ENCODE measurements at places on chromosomes 3 and 15.

DNA sequence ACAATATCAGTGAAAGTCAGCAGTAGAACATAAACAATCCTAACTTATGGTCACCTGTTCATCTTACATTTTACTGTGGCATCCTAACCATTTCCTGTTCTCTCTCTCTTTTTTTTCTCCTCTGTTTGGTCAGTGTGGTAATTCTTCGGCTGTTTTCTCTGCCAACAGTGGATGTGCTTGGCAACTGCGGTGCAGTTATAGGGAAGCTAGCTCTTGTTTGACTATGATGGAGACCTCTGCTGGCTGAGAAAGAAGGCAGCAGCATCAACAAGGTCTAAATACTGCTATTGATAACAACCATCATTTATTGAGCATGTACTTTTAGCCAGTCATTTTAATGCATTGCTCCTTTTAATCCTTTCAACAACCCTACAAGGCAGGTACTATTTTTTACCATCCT is 723 bp upstream of the DRD3 start:
- no peak for DNase-seq

- no peak for DNase-seq
Measured at GRCh38 chr15:63169788-63170187, 12.5 kb upstream of the RPS27L start.

DNA sequence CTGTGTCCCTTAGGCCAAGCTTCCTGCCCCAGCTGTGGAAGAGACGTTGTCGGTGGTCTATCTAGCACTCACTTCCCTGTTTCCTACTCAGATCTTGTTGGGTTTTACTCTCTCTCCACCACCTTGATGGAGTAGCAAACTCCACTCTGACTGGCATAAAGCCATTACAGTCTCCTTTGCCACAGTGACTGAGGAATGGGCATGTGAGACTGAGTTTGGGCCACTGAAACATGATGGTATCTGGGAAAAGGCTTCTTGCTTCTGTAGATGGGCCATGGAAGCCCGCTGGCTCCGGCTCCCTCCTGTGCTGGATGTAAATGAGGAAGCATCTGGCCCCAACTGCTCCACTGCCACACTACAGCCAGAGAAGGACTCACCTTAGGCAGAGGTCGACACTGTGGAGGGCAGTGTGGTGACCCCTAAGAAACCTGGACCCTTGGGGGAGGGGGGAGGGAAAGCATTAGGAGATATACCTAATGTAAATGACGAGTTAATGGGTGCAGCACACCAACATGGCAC is 9.4 kb upstream of the CAMK1 start:
- no peak for DNase-seq

DNA sequence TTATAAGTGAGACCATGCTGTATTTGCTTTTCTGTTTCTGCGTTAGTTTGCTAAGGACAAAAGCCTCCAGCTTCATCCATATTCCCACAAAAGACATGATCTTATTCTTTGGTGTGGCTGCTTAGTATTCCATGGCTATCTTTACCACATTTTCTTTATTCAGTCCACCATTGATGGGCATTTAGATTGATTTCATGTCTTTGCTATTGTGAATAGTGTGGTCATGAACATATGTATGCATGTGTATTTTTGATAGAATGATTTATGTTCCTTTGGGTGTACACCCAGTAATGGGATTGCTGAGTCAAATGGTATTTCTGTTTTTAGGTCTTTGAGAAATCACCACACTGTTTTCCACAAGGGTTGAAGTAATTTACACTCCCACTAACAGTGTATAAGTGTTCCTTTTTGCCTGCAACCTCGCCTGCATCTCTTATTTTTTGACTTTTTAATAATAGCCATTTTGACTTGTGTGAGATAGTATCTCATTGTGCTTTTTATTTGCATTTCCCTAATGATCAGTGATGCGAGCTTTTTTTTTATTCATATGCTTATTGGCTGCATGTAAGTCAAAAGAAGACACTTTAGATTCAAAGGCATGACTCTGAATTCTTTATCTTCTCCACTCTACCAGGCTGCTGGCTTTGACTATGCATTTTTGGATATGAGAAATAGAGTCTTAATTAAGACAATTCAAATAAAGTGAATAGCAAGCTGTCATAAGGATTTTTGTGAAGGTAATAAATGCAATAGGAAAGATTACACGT is 183.3 kb upstream of the SYNPR start:
- DNase-seq: no peak

DNA sequence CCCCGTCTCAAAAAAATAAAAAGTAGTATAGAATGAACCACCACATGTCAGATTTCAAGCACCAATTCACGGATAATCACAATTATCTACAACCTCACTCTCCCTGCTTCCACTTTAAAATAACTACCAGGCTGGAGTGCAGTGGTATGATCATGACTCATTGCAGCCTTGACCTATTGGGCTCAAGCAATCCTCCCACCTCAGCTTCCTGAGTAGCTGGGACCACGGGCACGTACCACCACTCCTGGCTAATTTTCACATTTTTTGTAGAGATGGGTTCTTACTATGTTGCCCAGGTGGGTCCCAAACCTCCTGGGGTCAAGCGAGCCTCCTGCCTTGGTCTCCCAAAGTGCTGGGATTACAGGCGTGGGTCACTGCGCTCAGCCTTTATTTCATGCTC is 38.1 kb upstream of the LDHAL6B start:
- DNase-seq: no peak

Measured in brain pericyte (primary cell).